ENCODE measurements at places on chromosomes 7 and 10. TPM values are rescaled to one million over a fixed set of nuclear protein-coding genes. Genes with fewer than 3 reads are reported as not detected.

HGF gene
- total RNA-seq: not detected

SEMA4G gene
- total RNA-seq: 0.79 TPM

DEPP1 gene
- total RNA-seq: 0.23 TPM

OR9A2 gene
- 0.32 TPM for total RNA-seq

CACNB2 gene
- total RNA-seq: not detected

AVPI1 gene
- 5.3 TPM for total RNA-seq

POLD2 gene
- 138 TPM for total RNA-seq

TMEM248 gene
- total RNA-seq: 71.4 TPM

MRLN gene
- total RNA-seq: not detected

CNPY1 gene
- not detected for total RNA-seq

GRCh38 chr10:77422491-77423338, 214.9 kb downstream of the KCNMA1 start:
- no peak overlapping the region for H3K27ac ChIP-seq
- no peaks in the 10 kb centered on the region for H3K36me3 ChIP-seq
- H3K4me3 ChIP-seq: no peak overlapping the region
- DNase-seq: no peak

- H3K36me3 ChIP-seq: no peaks in the 10 kb centered on the region
- H3K4me3 ChIP-seq: no peak overlapping the region
- no peaks in the 10 kb centered on the region for H3K27me3 ChIP-seq
- no peaks in the 10 kb centered on the region for H3K4me1 ChIP-seq
- no peak for DNase-seq
These were observed 785.4 kb downstream of the IPMK start for GRCh38 chr10:57482259-57482658.

DNA sequence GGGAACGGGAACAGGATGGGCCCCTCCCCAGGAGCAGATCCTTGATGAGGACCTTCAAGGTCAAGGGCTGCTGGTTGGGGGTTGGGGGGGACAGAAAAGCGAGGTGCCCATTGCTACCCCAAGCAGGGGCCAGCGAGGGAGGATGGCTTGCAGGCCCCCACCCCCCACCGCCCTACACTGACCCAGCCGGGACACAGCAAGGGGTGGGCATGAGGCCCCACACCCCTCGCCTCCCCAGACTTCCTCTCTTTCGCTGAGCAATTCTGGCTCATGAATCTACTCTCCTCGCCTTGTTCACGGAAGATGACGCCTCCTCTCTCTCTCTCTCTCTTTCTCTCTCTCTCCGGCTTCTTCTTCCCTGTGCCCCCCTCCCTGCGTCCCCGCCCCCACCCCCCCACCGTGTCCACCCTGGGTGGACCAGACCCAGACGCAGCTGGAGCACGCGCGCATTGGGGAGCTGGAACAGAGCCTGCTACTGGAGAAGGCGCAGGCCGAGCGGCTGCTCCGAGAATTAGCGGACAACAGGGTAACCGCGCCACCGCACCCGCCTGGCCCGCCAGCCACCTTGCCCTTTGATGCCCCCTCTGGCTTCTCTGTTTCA, 81.1 kb upstream of the GTF2IRD1 start:
- no peak overlapping the region for H3K27ac ChIP-seq
- no peak overlapping the region for H3K4me3 ChIP-seq
- H3K4me1 ChIP-seq: no peaks in the 10 kb centered on the region
- no peaks in the 10 kb centered on the region for H3K36me3 ChIP-seq
- no peak for DNase-seq

- H3K36me3 ChIP-seq: peaks cover 2% of the 10 kb centered on the region
- H3K27me3 ChIP-seq: peaks cover 8% of the 10 kb centered on the region
- no peak overlapping the region for H3K4me3 ChIP-seq
- no peak overlapping the region for H3K27ac ChIP-seq
- DNase-seq: no peak
These were observed 123.2 kb upstream of the RAB18 start for GRCh38 chr10:27380929-27381358.

DNA sequence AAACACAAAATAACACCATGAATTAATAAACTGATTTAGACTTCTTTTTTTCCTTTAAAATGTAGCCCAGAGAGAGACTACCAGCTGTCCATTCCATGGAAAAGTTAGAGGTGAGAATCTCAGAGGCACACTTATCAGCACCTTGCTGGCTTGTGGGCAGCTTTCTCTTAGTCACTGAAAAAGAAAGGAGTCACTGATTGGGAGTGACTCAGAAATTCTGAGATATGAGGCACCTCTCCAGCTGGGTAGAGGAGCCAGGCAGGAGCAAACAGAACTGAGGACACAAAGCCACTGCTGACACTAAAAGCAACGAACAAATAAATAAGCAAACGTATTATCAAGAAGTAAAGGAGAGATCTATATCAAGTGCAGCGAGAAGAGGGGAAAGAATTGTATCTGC, 310.6 kb downstream of the PARD3 start:
- no peaks in the 10 kb centered on the region for H3K27me3 ChIP-seq
- peaks cover 4% of the 10 kb centered on the region for H3K4me1 ChIP-seq
- no peak overlapping the region for H3K4me3 ChIP-seq
- H3K36me3 ChIP-seq: no peaks in the 10 kb centered on the region

DNA sequence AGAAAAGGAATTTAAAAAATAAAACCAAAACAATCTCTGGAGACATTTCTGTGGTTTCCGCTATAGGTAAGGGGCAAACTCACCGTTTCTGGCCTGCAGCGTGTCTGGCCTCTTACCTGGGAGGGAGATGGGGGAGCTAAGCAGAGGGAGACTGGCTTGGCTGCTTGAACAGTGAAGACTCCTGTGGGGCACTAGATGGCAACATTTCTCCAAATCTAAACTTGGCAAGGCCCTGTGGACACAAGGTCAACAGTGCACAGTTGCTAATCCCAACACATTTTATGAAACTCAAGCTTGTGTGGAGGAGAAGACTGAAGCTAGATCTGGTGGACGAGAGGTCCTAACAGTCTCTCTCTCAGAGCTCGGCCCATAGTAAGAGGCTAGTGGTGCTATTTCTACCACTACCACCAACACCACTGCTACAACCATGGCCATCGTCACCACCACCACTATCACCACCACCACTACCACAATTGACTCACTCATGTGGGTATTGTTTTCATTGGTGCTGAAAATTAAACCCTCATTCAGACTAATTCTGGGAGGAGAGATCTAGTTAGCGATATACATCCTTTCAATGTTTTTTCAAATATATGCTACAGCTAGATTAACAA, 28.4 kb upstream of the CDHR3 start:
- H3K27me3 ChIP-seq: peaks cover 13% of the 10 kb centered on the region
- H3K36me3 ChIP-seq: no peaks in the 10 kb centered on the region
- DNase-seq: no peak
- H3K27ac ChIP-seq: no peak overlapping the region
- H3K4me1 ChIP-seq: peaks cover 8% of the 10 kb centered on the region

GRCh38 chr10:124588736-124589490, 127.3 kb downstream of the LHPP start:
- H3K36me3 ChIP-seq: no peaks in the 10 kb centered on the region
- H3K27ac ChIP-seq: no peak overlapping the region
- peaks cover 8% of the 10 kb centered on the region for H3K4me1 ChIP-seq
- no peak overlapping the region for H3K4me3 ChIP-seq
- H3K27me3 ChIP-seq: no peaks in the 10 kb centered on the region
- DNase-seq: no peak

DNA sequence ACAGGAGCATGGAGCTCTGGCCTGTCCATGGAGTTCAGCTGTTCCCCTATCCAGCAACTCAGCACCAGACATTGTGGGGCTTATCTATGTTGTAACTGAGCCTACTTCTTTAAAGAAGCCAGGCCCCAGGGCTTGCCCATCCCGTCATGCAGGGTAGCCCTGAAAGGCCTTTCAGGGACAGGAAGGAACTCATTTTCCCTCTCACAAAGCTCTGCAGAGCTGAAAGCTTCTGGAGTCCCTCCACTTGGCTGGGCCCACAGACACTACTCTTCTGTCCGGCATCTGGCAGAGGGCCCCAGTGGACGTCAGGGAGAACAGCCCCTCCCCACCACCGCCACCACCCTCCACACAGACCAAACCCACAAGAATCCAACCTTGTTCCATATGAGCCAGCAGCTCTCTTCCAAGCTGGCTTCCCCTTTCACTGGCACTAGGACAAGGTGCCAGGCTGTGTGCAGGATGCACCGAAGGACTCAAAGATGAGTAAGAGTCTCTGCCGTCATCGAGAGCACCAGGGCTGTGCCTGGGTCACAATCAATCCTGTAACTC, 33.1 kb downstream of the DENND2A start:
- no peaks in the 10 kb centered on the region for H3K27me3 ChIP-seq
- H3K4me3 ChIP-seq: no peak overlapping the region
- H3K27ac ChIP-seq: no peak overlapping the region
- H3K36me3 ChIP-seq: no peaks in the 10 kb centered on the region
- DNase-seq: no peak

- no peak overlapping the region for H3K4me3 ChIP-seq
- no peak for DNase-seq
- no peaks in the 10 kb centered on the region for H3K27me3 ChIP-seq
- H3K4me1 ChIP-seq: no peaks in the 10 kb centered on the region
- H3K36me3 ChIP-seq: no peaks in the 10 kb centered on the region
These were observed 48.4 kb downstream of the GRID2IP start for GRCh38 chr7:6502886-6503285.

DNA sequence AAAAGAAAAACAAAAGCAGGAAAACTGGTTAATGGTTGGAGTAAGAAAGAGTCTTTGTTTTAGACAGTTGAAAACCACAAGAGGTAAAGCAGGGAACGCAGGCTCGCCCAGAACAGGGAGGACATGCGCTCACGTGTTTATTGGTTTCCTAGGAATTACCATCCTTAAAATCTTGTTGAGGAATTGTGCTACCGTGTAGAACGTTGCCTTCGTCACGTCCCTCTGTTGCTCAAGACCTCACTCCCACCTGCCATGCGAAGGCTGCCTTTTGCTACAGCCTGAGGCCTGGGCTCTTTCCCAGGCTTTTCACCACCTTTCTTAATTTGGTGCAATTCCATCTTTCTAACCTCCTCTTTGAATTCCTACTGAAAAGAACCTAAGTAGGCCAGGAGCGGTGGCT, 61.6 kb upstream of the CAMK1D start:
- H3K36me3 ChIP-seq: no peaks in the 10 kb centered on the region
- no peak overlapping the region for H3K4me3 ChIP-seq
- no peaks in the 10 kb centered on the region for H3K4me1 ChIP-seq

- no peaks in the 10 kb centered on the region for H3K36me3 ChIP-seq
- no peak for DNase-seq
These were observed 224.8 kb upstream of the LYZL1 start for GRCh38 chr10:29063806-29064644.

DNA sequence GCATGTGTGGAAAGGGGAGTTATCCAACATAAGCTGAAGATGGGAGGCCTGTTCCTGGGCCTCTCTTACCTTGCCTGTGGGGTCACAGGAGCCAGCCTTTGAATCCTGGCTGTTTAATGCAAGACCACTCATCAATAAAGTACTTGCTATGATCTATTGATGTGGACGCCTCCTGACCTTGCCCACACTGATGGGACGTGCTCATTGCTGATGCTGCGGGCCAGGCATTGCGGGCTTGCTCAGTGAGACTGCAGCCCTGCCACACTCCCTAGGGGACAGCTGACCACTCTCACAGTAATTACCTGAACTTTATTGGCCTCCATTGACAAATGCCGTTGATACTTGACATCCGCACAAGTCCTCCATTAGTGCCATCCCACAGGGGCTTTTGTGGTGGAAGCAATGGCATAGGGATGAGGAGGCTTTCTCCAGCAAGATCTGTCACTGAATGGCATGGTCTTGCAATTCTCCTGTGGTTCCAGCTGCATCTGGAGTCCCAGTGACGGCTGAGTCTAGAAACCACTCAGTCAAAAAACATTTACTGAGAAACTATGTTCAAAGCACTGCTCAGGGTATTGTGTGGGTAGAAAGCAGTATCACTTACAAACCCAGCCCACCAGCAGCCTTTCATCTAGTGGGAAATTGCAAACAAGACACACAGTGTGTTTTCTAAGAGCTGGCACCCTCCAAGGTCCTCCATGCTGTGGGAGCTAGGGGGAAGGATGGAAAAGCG, 135.1 kb upstream of the YAE1 start:
- DNase-seq: no peak
- no peak overlapping the region for H3K4me3 ChIP-seq
- H3K36me3 ChIP-seq: no peaks in the 10 kb centered on the region
- H3K4me1 ChIP-seq: no peaks in the 10 kb centered on the region

DNA sequence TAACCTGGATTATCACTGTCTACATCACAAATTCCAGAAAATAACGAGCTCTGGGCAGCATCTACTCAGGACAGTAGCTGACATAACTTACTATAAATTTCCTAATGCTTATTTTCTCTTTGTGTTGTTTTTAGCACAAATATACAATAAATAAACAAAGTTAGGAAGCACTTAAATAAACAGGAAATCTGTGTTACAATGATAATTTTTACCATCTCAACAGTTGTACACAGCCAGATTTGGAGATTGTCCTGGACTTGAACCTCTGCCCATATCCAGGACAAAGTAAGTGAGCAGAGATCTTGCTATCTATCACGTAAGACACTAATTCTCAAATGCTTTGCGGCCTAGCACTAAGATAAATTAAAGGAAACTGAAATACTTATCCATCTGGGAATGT, 48.7 kb downstream of the TSPAN12 start:
- no peak overlapping the region for H3K4me3 ChIP-seq
- no peak for DNase-seq
- no peak overlapping the region for H3K27ac ChIP-seq
- no peaks in the 10 kb centered on the region for H3K36me3 ChIP-seq
- no peaks in the 10 kb centered on the region for H3K27me3 ChIP-seq

All from activated T-cell treated with anti-CD3 and anti-CD28 coated beads, Interleukin-2, amount 50 U/mL, for 72 hours (primary cell).